HuH-7 (cell line): ENCODE measurements at places on chromosomes 2 and 18.

- DNase-seq: no peak
Observed at GRCh38 chr2:118841828-118842461, 5.5 kb downstream of the EN1 start.

DNA sequence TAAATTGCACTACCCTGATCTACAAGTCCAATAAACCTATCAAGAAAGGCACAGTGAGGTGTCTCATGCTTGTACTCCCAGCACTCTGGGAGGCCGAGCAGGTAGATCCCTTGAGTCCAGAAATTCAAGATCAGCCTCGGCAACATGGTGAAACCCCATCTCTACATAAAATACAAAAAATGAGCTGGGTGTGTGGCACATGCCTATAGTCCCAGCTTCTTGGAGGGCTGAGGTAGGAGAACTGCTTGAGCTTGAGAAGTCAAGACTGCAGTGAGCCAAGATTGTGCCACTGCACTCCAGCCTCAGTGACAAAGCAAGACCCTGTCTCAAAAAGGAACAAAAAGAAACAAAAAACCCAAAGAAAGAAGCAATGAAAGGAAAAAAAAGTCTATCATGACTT lies 58.9 kb downstream of the ROCK2 start:
- DNase-seq: no peak

- no peak for DNase-seq
Observed at GRCh38 chr18:68445668-68446426, 269.1 kb downstream of the TMX3 start.

DNA sequence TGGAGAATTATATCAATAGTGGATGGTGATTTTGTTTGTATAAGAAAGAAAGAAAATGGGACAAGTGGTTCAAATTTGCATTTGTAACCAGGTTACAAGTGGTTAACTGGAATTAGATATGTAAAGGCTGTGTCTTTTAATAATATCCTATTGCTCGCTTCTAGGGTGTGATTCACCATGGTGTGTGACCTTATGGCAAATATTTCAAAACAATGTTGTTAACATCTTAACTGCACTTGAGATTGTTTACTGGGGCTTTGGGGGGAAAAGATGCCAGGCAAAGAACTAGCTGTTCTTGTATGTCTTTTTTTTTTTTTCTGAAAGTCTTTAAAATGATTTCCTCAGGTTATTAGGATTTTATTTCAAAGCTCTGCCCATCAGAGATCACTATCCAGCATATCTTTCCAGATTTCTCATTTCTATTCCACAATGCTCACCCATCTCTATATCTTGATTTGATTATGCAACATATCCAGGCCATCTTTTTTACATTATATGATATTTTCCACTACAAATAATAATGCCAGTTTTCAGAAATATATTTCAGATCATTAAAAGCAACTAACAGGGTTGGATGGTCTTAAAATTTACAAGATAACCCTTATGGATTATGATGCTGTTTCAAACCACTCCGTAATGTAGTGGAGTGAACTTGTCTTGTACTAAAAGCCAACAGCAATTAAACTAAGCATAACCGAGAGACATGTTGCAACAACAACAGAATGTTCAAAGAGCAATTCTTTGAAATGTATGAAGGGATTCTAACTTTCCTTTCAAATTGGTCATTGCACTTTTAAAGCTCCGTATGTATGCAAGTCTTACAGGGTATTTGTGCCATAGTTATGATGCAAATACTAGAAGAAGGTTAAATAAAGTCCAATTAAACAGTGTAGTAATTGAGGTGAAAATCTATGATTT lies 341.5 kb upstream of the ETAA1 start:
- DNase-seq: no peak

- DNase-seq: no peak
Observed at GRCh38 chr2:50879457-50879856, 152.5 kb downstream of the NRXN1 start.

GRCh38 chr18:62493033-62493862 lies 29.6 kb upstream of the ZCCHC2 start:
- no peak for DNase-seq
